ENCODE measurements at places on chromosomes 5 and 9.

DNA sequence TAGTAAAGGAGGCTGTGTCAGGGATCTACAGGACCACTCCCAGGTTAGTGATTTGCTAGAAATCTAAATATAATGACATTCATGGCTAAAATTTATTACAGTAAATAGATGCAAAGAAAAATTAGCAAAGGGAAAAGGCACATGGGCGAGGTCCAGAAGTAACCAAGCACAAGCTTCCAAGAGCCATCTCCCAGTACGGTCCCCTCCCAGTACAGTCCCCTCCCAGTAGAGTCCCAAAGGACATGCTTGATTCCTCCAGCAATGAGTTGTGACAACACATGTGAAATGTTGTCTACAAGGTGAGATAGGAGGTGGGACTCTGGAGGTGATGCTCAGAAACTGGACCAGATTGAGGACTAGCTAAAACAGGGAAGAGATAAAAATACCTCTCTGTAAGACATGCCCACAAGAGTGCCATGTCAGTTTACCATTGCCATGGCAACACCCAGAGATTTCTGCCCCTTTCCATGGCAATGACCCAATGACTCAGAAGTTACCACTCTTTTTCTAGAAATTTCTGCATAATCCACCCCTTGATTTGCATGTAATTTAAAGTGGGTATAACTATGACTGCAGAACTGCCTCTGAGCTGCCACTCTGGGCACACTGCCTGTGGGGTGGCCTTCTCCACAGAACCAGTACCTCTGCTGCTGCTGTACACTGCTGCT is 27.9 kb upstream of the CEMIP2 start:
- no peak for DNase-seq

GRCh38 chr5:119071561-119071995 is 691 bp downstream of the DMXL1 start:
- no peak for DNase-seq

DNA sequence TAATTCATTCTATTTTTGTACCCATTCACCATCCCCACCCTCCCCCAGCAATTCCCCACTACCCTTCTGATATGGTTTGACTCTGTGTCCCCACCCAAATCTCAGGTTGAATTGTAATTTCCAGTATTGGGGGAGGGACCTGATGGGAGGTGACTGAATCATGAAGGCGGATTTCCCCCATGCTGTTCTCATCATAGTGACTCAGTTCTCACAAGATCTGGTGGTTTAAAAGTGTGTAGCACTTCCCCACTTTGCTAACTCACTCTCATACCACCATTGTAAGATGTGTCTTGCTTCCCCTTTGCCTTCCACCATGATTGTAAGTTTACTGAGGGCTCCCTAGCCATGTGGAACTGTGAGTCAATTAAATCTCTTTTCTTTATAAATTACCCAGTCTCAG is 25.9 kb upstream of the TESK1 start:
- no peak for DNase-seq

DNA sequence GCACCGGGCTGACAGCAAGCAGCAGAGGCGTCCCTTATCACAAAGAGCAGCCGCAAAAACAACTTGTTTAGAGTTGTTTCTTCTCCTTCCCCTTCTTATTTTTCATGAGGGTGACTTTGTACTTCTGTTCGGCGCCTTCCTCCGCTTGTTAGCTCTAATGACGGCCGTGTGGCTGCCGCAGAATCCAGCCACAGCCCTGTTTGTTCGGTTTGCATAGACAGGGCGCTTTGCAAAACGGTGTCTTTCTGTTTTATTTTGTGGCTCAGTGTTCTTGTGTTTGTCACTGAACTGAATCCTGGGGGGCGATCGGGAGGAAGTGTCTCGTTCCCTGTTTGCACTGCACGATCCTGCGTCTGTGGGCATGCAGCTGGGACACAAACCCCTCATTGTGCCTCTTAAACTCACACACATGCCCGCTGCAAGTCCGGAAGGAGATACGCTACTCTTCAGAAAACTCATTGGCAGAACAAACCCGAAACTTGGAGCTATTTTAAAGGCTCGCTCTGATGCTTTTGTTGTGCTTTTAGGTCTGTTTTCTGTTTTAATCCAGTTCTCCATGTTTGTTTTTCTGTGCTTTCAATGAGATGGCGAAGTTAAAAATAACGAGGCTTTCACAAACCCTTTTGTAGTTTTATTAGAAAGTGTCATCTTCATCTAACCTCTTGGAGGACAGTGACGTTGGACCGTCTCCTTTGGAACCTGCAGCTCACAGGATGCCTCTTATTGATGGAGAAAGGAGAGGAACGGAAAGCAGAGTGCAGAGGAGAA is 213.9 kb downstream of the IRX2 start:
- no peak for DNase-seq

DNA sequence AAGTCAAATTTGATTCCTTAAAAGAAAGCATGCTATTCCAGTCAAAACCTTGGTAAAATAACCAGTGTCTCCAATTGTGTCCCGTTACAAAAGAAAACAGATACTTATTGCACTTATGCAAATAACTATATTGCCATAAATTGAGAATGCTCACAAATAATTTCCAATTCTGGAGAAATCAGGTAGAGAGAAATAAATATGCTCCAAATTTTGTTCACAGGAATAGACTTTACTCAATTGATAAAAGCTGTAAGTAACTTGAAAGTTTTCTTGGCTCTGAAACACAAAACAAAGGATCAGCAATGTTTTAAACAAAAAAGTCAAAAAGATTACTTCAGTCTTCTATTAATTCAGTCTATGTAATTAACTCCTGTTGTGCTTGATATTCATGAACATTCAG is 7.8 kb upstream of the DTWD2 start:
- DNase-seq: no peak

DNA sequence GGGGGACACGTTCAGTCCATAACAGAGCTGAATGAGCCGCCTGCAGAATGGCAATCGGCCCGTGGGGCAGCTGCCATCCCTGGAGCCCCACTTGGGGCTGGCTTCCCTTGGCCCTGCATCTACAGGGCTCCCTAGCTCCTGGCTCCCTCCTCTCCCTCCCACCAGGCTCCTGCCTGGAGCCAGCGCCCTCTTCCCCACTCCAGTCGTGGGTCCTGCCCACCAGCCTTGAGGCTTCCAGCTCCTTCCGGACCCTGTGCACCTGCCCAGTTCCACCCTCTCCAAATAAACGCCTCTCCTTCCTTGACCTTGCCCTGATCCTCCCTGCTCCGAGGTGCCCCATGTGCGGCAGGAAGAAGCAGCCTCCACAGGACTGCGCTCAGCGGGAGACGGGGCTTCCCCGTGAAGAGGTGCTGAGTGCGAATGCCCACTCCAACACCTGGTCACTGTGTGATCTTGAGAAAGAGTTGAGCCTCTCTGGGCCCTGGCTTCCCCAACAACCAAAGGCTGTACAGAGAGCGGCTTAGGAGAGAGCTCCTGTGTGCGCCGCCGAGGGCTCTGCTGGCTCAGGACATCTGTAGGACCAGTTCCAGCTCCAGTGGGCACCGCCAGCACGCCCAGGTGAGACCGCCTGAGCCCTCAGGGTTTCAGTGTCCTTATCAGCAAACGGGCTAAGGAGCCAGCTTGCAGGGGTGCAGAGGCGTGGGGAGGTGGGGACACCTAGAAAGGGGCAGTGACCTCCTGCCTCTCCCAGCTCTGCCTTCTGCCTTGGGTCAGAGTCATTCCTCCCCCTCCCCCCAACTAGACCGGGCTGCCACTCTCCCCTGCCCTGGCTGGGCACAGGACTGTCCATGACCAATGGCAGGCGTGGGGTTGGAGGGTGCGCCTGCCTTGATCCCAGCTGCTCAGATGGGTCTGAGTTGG is 12.1 kb downstream of the C9orf50 start:
- no peak for DNase-seq

- DNase-seq: no peak
These were observed 39.2 kb downstream of the PPIC start for GRCh38 chr5:122997294-122997693.

GRCh38 chr5:15926586-15926985 is 253.0 kb downstream of the MARCHF11 start:
- DNase-seq: no peak

GRCh38 chr9:81344366-81344765 is 345.0 kb downstream of the TLE1 start:
- no peak for DNase-seq

DNA sequence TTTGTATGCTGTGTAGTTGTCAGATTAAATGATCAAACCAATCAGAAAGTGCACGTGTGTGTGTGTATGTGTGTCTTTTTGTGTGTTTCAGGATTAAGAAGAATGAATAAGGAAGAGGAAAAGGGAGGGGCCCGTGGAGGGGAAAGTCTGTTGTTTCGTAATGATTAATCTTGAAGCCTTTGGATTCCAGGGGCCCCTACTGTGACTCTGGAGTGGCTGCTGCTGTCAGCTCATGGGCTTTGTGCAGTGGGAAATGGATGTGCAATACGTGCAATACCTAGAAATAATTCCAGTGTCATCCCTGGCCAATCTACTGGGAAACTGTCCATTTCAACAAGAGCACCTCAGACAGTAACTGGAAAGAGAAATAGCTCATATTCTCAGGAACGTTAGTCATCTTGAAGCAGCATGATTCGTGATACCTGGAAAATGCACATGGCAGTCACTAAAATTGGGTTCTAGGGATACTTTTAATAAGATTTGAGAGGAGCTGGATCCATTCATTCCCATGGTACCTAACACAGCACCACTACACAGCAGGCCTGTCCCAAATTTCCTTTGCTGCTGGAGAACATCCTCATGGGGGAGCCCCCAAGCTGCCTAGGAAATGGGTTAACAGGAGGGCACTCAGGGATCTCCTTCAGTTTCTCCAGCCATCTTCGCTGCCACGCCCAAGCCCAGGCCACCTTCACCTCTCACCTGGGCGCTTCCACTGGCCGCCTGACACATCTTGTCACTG is 186.3 kb downstream of the NR3C1 start:
- DNase-seq: no peak

GRCh38 chr5:139833525-139833924 is 37.9 kb downstream of the PSD2 start:
- no peak for DNase-seq

GRCh38 chr5:67880511-67880805 is 335.1 kb upstream of the PIK3R1 start:
- DNase-seq: no peak

DNA sequence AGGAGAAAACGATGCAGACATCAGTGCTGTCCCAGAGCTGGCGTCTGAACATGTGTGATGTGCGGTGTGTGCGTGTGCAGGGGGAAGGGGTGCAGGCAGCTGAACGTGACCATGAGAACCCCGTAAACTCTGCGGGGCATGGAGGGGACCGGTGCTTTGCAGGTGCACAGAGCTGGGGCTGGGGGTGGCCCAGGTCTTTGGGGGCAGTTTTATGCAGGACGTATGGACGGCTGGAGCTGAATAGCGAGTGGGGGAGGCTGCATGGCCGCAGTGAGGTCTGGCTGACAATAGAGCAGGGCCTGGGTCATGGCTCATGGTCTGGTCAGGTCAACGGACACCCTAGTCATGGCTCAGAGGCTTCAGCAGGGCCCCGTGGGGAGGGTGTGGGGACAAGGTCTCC is 3.3 kb upstream of the EXOC3 start:
- no peak for DNase-seq

- DNase-seq: no peak
These were observed 14.0 kb upstream of the CHD1 start for GRCh38 chr5:98942847-98943246.

GRCh38 chr5:14405706-14406553 is 175.7 kb upstream of the OTULINL start:
- DNase-seq: no peak

- no peak for DNase-seq
These were observed 87.1 kb upstream of the FCN2 start for GRCh38 chr9:134793288-134794188.

- no peak for DNase-seq
These were observed 34.1 kb upstream of the ERCC6L2 start for GRCh38 chr9:95841377-95841776.

DNA sequence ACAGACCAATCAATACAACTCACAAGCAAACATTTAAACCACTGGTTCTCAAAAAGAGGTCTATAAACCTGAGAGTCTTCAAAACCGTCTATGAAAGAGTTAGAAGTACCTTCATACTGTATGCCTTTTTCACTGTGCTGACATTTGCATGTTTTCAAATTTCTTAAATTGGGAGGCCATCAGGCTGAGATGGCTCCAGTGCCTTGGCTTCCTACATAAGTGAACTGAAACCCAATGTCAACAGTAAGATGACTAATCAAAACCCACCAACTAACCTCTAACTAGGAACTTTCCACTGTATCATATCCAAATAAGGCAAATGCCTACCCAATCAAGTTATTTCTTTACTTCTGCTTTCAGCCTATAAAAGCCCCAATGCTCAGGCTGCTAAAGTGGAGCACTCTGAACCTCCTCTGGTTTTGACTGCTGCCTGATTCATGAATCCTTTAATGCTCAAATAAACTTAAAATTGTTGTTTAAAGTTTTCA is 35.1 kb downstream of the FAM13B start:
- DNase-seq: peak; percentile 15

GRCh38 chr5:102863764-102864560 is 108.9 kb downstream of the PAM start:
- DNase-seq: no peak

DNA sequence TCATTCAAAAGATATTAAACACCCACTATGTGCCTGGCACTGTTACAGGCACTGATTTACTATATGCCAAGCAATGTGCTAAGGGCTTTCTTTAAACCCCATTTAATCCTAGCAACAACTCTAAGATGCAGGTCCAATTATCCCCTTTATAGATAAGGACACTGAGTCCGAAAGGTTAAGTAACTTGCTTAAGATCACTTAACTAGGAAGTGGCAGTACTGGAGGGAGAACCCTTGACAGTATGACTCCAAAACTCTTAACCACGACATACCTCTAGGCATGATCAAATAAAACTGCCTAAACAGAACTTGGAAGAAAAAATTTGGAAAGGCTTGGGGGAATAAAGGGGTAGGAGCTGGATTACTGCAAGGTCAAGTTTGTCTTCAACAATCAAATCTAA is 1.7 kb downstream of the RAB14 start:
- DNase-seq: no peak

GRCh38 chr5:92525131-92525530 is 1055.9 kb downstream of the NR2F1-AS1 start:
- no peak for DNase-seq

DNA sequence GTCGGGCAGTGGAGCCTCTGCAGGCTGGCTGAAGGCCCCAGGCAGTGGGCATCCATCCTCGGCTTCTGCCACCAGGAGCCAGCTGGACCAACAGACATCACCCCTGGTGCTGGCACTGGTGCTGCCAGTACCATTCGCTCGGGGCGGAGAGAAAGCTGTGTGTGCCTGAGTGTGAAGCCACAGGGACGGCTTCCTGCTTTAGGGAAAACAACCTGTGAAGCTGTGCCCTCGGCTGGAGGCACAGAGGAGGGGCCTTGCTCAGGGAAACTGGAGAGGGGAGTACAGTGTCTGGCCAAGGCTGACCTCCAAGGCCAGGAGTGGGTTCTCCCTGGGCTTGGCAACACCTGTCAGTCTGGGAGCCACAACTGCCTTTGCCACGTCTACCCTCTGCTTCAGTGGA is 38.3 kb downstream of the NEK6 start:
- DNase-seq: no peak

DNA sequence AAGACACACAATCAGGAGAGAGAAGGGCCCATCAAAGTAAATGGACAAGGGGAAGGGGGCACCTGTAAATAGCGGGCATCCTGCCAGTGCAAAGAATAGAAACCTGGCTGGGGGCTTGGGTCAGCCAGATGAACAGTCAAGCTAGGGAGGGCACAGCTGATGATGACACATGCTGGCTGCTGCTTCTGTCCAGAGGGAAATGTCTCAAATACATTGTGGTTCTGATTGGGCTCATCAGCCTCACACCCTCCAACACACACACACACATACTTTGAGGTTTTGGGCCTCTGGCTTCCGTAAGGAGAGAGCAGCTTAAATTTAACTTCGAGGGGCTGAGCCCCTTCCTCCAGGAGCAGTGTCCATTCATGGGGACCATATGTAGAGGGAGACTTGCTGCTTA is 27.6 kb upstream of the SPATA31E1 start:
- no peak for DNase-seq

All from SIG-M5 (cell line).